Heart right ventricle (tissue), 16 donors: ENCODE measurements at places on chromosomes 12 and 14. TPM values are rescaled to one million over a fixed set of nuclear protein-coding genes. Genes with fewer than 3 reads are reported as not detected.

Gene POTEM
- not detected for polyA plus RNA-seq

Gene FAM181A
- polyA plus RNA-seq: not detected

Gene SERPINA6
- polyA plus RNA-seq: not detected

Gene GNB3
- 1.9 TPM for polyA plus RNA-seq

Gene SYNDIG1L
- polyA plus RNA-seq: not detected

Gene NOC4L
- polyA plus RNA-seq: 20.8 TPM

Gene CCDC196
- not detected for polyA plus RNA-seq

Gene GALNT9
- 0.01 TPM for polyA plus RNA-seq

Gene FBRSL1
- polyA plus RNA-seq: 39.9 TPM

Gene SDR9C7
- 0.04 TPM for polyA plus RNA-seq

Gene ALX1
- polyA plus RNA-seq: not detected

Gene SDSL
- 3.3 TPM for polyA plus RNA-seq

Gene BDKRB1
- 0.09 TPM for polyA plus RNA-seq

Gene AQP6
- polyA plus RNA-seq: 0.15 TPM

Gene AGAP2
- polyA plus RNA-seq: 5.3 TPM

Gene KLRB1
- 0.44 TPM for polyA plus RNA-seq

Gene SYCP3
- 0.07 TPM for polyA plus RNA-seq

Gene ADAM20
- polyA plus RNA-seq: 0.01 TPM
